ENCODE measurements at places on chromosomes 1 and 21.

GRCh38 chr1:183168308-183168707, 17.8 kb upstream of the LAMC2 start:
- no peak for DNase-seq

DNA sequence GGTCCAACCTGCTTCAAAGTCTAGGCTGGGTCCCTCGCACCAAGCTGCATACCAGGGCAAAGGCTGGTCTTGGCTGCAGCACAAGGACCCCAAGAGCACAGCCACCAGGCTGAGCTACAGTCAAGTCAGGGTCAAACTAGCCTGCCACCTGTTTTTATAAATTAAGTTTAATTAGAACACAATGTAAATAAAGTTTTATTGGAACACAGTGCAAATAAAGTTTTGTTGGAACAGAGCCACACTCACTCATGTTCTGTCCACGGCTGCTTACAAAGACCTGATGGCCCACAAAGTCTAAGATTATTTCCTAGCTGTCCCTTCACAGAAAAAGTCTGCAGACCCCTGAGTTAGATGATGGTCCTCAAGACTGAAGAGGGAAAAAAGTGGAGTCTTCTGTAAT, 66.2 kb downstream of the MRPL37 start:
- DNase-seq, result no peak

DNA sequence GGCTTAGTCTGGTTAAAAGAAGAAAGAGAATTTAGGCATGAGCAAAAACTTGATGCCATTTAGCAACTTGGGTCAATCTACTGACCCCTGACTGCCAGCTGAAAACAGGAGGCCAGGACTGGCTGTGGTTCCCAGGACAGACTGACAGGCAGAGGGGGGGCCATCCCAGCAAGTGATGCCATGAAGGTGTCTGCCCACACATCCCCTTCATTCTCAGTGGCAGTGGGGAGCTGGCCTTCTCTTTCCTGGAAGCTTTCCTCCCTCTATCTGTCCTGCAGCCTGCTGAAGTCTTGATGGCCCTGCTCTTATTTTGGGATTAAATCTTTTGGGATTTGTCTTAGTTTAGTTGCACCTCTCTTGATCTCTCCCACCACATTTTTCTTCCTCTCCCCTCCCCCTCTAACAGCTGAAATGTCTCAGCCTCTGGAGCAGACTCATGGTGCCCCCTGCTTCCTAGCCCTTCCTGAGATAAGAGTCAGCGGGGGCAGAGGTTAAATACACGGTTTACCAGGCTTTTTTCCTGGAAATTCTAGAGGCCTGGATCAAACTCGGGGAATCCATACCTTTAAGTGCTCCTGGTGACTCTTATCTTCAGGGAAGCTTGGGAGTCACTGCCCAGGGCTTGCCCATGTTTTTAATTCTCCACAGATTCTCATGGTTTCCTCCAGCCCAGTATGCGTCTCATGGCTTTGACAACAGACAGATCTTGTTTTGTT, 99.5 kb upstream of the TSPAN2 start:
- no peak for DNase-seq

GRCh38 chr1:162856260-162856659, 4.7 kb downstream of the CCDC190 start:
- DNase-seq, result no peak

GRCh38 chr1:29677028-29678024, 441.0 kb downstream of the PTPRU start:
- DNase-seq, result no peak

DNA sequence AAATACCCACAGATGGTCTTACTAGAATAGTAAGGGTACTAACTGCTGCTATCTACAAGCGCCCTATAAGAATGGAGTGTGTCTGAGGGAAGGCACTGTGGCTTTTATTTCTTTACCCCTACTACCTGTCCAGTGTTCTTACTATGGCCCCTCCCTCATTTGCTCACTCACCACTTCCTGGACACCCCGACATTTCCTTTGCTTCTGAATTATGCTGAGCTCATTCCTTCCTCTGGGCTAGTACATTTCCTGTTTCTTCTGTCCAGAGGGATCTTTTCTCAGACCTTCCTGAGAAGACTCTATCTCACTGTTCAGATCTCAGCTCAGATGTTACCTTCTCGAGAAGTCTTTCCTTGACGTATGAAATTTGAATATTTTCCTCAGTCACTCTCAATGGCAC, 192.1 kb upstream of the DAB1 start:
- no peak for DNase-seq

GRCh38 chr1:27787895-27788294, 14.9 kb downstream of the STX12 start:
- DNase-seq, result no peak

Measured in NCI-H460 (cell line).